ENCODE measurements at places on chromosomes 2 and 18.

DNA sequence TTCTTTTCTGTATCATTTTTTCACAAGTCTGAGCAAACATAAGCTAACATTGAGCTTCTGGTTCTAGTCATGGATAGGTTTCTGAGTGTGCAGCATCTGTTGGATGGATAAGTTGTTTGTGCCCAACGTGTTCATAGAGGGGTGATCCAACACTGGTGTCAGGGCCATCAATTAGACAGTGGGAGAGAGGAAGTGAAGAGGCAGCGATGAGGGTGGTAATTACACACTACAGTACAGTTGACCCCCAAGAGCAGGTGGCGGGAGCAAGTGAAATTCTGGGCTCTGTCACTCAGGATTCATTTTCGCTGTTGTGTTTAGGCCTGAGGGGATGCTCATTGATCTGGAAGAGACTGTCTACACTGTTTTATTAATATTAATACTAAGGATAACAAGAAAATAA is 180.0 kb upstream of the CXCR4 start:
- no peak for DNase-seq

- DNase-seq, result no peak
Measured at GRCh38 chr2:145036421-145037011, 516.6 kb upstream of the ZEB2 start.

DNA sequence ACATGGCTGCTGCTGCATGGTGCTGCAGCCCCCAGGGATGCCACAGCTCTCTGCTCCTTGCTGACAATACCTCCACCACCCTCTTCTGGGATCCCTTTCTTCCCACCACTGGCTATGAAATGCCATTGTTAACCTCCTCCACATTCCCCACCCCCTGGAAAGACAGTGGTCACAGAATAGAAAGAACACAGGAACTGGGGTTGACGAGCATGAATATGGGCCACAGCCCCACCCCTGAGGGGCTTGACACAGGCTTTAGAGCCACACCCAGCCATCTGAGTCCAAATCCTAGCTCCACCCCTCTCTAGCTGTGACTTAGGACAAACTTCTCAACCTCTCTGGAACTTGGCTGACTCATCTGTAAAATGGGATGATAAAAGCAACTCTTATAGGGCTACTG is 47.3 kb downstream of the TMEM163 start:
- no peak for DNase-seq

GRCh38 chr2:176766005-176766404 is 446.6 kb upstream of the HNRNPA3 start:
- DNase-seq, result no peak

DNA sequence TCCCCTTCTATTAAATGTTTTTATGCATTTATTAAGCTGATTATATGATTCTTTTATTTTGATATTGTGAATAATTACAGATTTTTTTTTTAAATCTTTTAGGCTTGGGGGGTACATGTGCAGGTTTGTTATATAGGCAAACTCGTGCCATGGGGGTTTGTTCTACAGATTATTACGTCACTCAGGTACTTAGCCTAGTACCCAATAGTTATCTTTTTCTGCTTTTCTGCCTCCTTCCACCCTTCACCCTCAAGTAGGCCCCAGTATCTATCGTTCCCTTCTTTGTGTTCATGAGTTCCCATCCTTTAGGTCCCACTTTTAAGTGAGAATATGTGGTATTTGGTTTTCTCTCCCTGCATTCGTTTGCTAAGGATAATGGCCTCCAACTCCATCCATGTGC is 92.2 kb upstream of the CWC22 start:
- DNase-seq, result no peak

- no peak for DNase-seq
Measured at GRCh38 chr2:121529439-121530211, 1.1 kb upstream of the RNU4ATAC start.

GRCh38 chr18:9189491-9189890 is 52.9 kb downstream of the ANKRD12 start:
- no peak for DNase-seq

- no peak for DNase-seq
Measured at GRCh38 chr2:123073956-123074355, 951.1 kb upstream of the CNTNAP5 start.

- no peak for DNase-seq
Measured at GRCh38 chr2:5693287-5694201, 1.4 kb downstream of the SOX11 start.

- DNase-seq, result no peak
Measured at GRCh38 chr2:12036640-12036983, 290.2 kb downstream of the LPIN1 start.

DNA sequence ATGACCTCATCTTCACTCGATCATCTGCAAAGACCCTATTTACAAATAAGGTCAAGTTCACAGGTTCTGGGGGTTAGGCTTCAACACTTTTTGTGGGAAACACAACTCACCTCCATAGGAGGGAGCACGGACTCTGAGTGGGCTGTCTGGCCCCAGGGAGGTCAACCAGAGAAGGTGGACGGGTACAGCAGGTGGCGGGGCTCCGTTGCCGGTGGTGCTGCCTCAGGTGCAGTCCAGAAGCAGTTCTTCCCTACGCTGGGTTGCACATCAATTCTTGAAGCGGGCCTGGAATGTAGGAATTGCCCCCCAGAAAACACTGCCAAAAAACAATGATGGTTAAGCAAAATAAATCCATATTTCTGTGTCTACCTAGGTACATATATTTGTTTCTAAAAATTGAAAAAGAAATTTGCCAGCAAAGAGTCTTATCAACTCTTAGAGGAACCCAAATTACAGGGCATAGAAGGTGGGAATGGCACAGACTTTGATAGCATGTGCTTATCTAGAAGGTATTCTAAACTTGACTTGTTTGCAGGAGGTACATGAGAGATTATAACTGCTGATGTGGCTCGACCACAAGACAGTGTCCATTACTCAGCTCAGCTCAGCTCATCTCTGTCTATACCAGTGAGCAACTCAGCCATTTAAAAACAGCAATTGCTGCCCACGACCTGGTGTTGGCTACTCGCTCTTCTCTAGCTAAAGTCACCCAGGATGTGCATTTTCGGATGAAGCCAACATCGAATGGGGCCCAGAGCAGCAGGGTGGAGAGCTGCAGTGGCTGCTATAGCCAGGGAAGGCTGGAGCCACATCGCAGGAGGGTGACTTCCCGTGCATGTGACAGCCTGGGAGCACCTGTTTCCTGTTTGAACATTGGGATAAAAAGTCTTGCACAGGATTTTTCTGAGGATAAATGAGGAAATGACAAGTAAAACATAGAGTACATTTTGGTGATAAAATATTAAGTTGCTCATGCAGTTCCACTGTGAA is 128.7 kb downstream of the RNF144A start:
- no peak for DNase-seq

DNA sequence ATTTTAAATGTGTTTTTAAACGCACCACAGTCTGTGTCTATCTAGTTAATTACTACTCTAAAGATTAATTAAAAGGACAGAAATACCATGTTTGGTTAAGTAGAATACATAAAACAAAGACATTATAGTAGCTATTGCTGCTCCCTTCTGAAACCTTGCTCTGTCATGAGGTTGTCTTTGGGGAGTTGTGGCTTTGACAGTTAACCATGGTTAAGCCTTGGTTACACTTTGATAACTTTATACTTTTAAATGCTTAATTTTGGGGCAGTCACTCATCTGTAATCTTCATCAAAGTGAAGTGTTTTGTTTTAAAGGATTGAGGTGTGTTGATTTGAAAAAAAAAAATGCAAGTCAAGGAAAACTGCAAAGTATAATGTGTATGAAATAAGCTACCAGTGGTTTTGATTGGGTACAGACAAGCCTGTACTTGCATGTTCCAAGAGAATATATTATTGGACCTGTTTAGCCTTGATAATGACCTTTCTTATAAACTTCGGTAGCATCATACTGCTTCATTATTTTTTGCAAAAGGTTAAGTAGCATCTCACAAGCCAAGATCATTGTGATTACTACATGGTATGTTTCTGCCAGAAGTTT is 29.8 kb upstream of the TBR1 start:
- DNase-seq, result no peak

DNA sequence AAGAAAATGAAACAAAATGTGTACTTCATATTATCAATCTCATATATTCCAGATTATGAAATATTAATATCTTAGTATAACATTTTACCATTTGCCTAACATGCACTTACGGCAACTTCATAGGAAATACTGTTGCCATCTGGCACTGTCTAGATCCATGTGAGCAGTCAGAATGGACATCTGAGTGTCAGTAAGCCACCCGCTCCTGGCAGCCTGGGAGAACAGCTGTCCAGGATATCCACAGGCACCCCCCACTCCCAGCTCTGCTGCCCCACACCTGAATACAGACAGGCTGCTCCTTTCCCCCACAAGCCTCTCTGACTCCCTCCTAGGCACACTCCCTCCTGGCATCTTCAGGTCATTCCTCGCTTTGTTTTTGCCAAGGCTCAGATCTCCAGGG is 127.0 kb downstream of the GAREM1 start:
- DNase-seq, result no peak

DNA sequence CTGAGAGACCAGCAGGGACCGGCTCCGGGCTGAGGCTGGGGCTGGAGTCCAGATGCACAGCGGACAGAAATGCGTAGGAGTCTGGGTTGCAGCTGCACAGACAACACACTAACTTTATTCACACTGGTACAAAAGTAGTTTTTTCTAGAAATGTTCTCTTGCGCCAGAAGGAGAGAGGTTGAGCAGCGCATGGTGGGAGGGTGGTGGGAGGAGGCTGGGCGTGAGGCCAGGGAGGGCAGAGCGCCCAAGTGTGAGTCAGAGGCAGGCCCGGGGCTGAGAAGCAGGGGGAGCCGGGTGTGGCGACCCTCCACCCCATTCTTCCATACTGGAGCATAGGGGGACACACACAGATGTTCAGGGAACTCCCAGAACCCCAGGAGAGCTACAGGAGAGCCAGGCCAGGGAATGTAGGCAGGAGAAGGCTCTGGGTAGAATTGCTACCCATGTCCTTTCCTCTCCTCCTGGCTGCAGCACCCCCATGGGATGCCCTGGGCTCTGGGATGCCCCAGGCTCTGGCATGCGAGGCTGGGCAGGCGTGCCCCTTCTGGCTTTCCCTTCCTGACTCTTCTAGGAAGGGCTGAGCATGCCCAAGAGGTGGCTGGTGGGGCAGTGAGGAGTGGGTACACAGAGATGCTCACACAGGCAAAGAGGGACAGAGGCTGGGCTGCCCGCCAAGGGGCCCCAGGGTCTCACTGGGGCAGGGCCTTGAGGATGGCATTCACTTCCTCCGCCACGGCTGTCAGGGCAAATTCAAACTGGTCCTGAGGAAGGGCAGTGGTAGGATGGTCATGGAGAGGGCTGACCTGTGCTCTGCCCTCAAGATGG is 10.6 kb downstream of the DNAJB2 start:
- no peak for DNase-seq

DNA sequence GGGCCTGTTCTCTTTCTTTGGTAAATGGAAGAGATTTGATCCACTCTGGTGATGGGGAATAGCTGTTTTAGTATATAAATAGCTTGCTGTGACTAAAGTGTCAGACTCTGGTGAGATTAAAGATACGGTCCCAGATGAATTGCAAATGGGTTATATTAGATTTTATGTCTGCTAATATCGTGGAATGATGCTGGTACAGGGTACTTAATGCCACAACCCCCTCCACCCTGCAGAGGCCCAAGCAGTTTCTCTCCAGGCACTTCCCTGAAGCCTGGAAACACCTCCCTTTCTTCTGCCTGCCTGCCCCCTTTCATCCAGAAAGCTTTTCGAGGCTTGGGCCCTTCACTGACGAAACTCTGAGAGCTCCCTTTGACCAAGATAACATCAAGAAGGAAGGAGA is 21.4 kb upstream of the RFX8 start:
- DNase-seq, result no peak

- DNase-seq, result no peak
Measured at GRCh38 chr18:63158676-63159291, 160.8 kb downstream of the BCL2 start.

- no peak for DNase-seq
Measured at GRCh38 chr2:42856891-42857632, 64.7 kb upstream of the HAAO start.
